ENCODE measurements at places on chromosomes 4 and X.

DNA sequence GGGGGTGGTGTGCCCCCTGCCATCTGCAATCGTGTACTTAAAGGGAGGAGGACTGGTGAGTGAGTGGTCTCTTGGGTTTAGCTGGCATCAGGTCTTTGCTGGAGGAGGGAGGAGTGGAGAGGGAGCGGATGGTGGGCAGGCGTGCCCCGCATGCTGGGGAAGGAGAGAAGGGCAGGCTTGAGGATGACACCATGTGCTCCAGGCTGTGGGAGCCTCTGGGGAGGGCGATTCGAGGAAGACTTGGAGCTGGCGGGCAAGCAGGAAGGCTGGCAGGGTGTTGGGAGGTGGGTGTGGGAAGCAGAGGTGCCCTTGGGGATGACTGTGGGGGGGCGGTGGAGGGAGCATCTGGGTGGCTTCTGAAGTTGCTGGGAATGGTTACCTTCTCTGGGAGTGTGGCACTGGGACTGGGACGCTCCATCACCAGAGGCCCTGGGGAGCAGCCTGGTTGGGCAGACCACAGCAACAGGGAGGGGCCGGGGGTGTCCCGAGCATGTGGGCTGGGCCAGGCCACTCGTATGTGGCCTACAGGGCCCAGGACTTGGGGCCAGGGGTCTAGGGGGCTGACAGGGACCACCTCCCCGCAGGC, 30.8 kb upstream of the AFAP1 start:
- no peak for DNase-seq

DNA sequence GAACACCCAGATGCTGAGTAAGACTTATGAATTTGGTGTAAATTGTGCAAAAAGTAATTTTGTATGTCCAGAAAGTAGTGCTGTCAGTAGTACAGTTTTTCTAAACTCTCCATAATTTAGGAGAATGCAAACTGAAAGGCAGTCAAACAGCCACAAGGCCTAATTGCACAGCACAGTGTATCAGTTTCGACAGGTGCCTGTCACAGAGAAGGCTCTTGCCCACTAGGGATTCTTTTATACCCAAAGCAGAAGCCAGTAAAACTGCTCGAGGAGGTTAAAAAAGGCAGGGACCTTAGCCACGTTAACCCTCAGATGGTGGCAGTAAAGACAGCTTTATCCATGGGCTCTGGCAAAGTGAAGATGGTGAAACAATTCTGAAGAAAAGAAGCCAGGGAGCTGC, 69.4 kb upstream of the GATB start:
- DNase-seq, result no peak

- DNase-seq, result no peak
These were observed 76.0 kb downstream of the ARAP2 start for GRCh38 chr4:36168127-36168878.

DNA sequence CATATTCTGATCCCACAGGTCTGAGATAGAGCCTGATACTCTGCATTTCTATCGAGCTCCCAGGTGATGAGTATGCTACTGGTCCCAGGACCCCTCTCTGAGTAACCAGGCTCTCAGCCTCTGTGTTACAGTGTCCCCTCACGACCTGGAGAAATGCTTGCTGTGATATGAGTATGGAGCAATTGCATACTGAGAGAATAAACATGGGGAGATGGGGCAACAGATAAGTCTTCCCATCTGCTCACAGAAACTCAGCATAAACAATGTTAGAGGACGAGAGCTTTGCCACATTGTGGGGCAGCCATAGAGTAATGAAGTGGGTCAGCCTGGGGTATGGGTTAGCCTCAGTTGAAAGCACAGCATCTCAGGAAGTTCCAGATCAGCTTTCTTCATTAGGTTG, 82.6 kb upstream of the HS3ST1 start:
- no peak for DNase-seq

DNA sequence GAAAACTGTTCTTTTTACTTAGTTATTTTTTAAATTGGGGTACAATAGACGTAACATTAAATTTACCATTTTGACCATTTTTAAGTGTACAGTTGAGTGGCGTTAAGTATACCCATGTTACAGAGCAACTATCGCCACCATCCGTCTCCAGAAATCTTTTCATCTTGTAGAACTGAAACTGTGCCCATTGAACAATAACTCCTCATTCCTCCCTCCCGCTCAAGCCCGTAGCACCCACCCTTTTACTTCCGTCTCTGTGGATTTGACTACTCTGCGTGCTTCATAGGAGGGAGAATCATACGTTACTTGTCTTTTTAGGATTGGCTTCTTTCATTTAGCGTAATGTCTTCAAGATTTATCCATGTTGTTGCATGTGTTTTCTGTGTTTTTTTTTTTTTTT, 55.3 kb downstream of the TMEM131L start:
- no peak for DNase-seq

DNA sequence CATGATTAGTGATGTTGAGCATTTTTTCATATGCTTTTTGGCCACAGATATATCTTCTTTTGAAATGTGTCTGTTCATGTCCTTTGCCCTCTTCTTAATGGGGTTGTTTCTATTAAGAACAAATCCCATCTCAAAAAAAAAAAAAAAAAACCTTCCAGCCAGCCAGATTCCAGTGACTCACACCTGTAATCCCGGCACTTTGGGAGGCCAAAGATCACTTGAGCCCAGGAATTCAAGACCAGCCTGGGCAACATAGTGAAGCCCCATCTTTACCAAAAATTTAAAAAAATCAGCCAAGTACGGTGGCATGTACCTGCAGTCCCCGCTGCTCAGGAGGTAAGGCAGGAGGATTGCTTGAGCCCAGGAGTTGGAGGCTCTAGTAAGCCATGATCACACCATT, 5.1 kb downstream of the RAB33B start:
- DNase-seq, result no peak

- DNase-seq, result no peak
These were observed 83.6 kb upstream of the TTC29 start for GRCh38 chr4:147029296-147029695.

DNA sequence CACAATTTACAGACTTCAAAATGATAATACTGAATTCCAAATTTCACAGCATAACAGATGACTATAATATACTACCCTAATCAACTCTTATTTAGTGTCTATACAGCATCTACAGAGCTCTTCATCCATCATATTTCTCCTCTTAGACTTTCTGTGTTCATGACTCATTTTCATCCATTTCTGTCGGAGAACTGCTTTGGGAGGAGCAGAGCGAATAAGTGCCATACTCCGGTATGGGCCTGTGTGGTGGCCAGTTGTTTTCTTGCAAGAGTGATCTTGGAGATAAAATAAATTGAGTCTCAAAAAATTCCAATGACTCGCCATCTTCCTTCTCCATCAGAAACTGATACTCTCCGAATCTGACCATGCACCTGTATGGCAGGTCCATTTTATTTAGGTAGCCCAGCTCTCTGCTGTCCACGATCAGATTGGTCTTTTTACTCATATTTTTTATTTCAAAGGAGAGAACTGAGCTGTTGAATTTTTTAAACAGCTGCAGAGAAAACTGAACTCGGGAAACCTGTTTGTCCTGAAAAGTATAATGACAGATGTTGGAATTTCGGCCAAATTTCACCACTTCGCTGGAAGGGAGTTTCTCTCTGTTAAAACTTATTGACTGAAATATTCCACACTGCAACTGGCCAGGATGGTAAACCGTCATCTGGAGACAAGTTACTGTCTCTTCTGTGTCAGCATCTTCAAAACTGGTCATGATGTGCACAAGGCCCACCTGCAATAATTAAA, 7.8 kb downstream of the TIFA start:
- no peak for DNase-seq

DNA sequence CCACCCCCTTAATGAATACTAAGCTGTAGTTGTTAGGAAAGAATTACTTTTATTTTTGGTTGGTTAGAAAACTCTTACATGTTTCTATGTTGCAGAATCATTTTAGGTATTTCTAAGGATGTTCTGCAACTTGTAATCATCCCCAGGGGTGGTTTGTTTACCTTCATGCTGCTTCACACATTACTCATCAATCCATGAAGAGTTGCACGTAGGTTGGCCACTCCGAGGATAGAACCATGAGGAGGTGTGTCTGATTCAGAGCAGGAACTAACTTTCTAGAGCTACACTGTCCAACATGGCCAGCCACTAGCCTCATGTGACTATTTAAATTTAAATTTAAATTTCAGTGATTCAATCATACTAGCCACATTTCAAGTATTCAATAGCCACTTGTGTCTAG, 127.2 kb upstream of the FRMPD4 start:
- DNase-seq, result no peak

- no peak for DNase-seq
These were observed 1.8 kb upstream of the GPR82 start for GRCh38 chrX:41722214-41722613.

DNA sequence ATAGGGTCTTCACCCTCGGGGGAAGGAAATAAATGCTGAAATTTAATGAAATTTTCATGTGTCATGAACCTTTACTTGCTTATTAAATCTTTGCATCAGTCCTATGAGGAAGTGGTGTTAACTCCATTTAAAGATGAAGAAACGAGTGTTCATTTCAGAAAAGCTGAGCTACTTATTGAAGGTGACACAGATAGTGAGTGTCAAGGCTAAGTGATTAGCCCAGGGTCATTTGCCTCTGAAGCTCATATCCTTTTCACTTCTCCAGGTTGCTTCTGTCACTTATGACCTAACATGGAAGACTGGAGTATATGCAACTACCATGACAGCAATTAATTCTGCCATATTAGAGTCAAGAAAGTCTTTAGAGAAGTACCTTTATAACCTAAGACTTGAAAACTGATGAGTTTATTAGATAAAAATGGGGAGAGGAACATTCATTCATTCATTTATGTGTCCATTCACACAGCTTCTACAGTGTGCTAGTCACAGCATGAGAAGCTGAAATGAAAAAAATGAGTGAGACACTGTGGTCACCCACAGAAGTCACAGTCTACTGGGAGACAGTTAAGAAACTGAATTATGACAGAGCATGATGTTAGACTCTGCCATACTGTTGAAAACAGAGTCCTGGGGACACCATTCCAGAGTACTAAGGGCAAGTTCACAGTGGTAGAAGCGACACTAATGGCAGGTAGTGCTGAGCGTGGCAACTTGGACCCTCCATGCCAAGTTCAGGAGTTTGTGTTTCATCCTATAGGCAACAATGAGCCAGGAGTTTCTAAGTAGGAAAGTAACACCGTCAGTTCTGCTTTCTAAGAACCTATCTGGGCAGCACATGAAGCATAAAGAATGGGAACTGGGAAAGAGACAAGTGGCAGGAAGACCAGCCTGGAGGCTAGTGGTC, 21.3 kb downstream of the ALPK1 start:
- no peak for DNase-seq

DNA sequence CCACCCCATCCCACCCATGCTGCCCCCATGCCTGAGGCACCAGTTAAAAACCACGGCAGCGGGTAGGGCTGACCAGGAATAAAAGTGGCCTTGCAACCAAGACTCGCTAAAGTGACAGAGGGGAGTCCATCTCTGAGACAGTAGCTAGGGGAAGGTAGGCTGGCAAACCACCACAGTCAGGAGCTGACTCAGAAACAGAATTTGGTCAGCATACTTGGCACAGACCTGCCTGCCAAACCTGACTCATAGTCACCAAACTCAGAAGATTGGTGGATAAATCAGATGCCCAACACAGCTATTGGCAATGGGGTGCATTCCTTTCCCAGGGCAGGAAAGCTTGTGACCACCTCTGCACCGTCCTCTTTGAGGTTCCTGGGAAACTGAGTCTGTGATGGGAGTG, 193.8 kb downstream of the BCOR start:
- DNase-seq, result no peak

- DNase-seq, result no peak
These were observed 1347.0 kb upstream of the AGA start for GRCh38 chr4:178789279-178789678.

DNA sequence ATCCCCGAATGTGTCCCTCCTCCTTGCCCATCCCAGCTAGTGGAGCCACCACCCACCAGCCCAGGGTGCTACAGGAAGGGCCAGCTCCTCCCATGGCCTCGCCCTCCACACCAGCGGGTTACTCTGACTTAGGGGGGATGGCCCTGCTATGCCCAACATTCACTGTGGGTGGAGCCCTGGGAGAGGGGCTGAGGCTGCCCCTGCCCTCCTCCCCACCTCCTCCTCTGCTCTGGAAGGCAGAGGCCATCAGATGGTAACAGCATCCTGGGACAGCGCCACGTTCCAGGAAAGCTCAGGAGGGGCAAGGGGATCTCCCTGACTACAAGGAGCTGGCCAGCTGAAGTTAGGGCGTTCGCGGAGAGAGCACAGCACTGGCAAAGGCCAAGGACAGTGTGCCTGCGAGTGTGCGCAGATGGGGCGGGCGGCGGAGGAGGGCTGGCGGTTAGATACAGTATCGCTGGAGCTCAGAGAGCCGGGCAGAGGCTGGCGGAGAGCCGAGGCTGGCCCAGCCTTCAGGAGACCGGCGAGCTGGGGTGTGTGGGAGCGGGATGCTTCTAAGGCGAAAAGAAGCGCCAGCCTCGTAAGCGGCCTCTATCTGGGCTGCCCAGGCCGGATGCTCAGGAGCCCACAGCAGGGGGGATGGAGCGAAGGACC, 1.5 kb downstream of the JAKMIP1 start:
- DNase-seq, result peak; percentile 93

GRCh38 chr4:37934609-37935008, 25.6 kb upstream of the PTTG2 start:
- DNase-seq, result no peak

GRCh38 chr4:2299794-2300193, 37.9 kb upstream of the MXD4 start:
- DNase-seq, result no peak

DNA sequence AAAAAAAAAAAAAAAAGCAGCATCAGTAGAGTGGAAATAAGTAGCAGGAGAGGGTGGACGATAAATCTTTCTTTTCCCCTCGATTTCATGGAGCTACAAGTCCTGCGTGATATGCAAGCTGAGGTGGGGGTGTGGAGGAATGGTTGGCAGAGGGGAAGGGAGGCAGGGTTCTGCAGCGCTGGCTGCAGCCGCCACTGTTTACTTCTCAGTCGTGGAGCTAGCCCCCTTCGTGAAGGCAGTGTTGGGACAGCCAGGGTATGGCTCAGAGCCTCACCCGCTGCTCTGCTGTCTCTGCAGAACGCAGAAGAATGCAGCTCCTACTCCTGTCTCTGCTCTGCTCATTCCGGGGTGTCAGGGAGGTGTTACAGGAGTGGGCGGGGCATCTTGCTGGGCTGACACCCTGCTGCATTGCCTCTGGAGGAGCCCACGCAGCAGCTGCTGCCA, 140.6 kb downstream of the GPM6A start:
- no peak for DNase-seq

DNA sequence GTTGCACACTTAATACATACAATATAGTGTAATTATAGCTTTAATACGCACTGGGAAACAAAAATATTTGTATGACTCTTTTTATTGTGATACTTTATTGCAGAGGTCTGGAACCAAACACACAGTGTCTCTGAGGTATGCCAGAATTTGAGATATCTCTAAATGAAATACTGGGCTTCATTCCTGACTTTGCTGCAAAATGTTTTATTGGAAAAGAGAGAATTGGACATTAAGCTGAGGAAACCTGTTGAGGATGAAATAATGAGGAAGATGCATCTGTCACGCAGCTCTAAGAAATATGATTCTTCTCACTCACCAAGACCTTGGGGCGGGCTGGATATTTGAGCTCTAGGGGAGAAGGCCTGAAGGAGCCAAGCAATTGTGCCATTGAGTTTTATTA, 242.1 kb downstream of the CPE start:
- no peak for DNase-seq

GRCh38 chr4:6362243-6362885, 92.7 kb downstream of the WFS1 start:
- DNase-seq, result no peak

Data from testis (tissue), 5 donors.